Umbilical cord (tissue), 2 donors: ENCODE measurements at places on chromosomes 4 and X.
A peak's percentile ranks its signal among the peaks of the same experiment; 100 is the strongest.

DNA sequence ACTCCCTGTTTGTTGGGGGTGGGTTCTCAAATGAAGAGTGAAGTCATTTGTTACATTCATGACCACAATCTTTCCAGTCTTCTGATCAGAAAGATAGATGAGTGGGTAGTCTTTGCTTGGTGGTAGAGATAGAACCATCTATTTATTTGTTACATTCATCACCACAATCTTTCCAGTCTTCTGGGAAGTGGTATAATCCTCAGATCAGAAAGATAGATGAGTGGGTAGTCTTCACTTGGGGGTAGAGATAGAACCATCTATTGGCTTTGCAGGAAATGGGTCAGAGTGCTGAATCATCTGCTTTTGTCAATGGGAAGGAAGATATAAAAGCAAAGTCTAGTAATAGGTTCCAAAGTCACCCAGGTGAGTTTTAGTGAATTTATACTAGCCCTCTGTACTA is 64.2 kb upstream of the EPGN start:
- DNase-seq: no peak

GRCh38 chr4:118716304-118716703 is 31.1 kb downstream of the METTL14 start:
- DNase-seq: no peak

GRCh38 chr4:4549534-4549933 is 7.7 kb upstream of the STX18 start:
- DNase-seq: no peak

- DNase-seq: no peak
These were observed 43.3 kb downstream of the MTMR1 start for GRCh38 chrX:150736475-150736874.

DNA sequence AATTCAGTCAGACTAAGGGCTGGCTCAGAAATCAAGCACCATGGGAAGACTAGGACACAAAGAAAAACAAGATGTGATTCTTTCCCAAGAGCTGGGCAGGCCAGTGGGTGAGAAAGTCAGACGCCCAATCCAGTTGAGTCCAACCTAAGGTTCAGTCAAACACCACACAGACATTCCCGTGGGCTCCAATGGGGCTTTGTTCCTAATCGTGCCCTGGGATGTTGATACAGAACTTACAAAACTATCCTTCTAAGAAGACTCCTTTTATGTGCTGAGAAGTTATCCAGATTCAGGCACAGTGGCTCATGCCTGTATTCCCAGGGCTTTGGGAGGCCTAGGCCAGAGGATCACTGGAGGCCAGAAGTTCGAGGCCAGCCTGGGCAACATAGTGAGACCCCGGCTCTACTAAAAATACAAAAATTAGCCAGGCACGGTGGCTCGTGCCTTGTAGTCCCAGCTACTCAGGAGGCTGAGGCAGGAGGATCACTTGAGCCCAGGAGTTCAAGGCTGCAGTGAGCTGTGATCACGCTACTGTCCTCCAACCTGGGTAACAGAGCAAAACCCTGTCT is 3.7 kb downstream of the BLOC1S4 start:
- no peak for DNase-seq

GRCh38 chrX:134895805-134896581 is 94.8 kb upstream of the SMIM10 start:
- DNase-seq: no peak

GRCh38 chrX:53280331-53281320 is 758 bp downstream of the IQSEC2 start:
- peak; percentile 26 for DNase-seq

DNA sequence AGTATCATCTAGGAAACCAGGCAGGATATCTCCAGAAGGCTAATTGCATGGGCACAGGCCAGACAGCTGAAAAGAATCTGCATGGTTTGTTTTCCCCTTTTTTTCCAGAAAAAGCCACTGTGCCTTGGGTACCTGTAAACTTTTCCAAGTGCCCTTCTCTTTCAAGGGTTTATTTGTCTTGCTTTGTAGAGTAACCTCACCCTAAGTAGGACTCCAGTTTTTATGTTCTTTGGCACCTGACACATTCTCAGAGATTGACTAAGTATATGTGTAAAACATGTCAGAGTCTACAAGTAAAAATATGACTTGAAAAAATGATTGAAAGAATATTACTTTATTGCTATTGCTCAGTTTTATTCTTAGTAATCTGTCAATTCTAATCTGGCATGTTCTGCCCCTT is 70.7 kb upstream of the TEX13C start:
- DNase-seq: no peak

- DNase-seq: peak; percentile 24
These were observed 42.9 kb downstream of the ALPK1 start for GRCh38 chr4:112340023-112340422.

DNA sequence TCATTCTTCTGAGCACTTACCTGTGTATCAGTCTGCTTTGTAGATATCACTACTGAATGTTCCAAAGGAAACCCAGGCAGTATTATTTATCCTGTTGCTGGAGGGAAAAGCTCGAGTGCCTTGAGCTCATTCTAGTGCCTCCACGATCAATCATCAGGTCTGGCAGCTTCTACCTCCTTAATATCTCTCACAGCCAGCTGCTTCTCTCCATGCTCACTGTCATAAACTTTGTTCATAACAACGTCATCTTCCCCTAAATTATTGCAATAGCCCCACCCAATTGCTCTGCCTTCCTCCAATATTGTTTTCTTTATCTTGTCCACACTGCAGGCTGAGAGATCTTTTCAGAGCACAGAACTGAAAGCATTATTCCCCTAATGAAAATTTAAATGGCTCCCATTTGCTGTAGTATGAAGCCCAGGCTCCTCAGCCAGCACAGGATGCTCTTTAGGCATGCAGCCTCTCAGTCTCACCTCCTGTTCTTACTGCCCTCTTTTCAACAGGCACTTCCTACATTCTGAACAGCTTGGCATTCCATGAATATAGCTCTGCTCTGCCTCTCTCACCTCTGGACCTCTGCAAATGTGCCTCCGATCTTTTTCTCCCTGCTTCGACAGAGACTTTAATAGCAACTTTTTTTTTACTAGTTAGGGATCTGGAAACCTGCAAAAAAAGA is 504.2 kb upstream of the IGFBP7 start:
- DNase-seq: no peak

DNA sequence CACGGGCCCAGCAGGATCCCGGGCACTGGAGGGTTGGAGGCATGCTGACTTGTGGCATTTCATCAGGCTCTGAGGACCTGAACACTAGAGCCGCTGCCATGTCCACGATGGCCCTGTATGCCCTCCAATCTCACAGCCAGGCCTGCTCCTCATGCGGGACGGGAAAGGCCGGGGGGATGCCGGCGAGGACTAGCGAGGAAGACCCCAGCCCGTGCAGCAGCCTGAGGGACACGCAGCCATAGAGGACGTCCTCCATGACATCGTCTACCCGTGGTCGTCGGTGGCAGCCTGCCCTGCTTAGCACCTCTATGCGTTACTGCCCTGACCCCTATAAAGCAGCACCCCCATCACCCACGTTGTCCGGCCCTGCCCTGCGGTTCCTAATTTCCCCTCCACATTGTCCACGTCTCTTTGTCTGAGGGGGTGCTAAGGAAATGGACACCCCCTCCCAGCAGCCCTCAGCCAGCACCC is 32.6 kb downstream of the HMX1 start:
- no peak for DNase-seq
